NCI-H1092 (cell line): ENCODE measurements at places on chromosomes 6 and 20.

GRCh38 chr6:42403421-42403820 lies 48.3 kb downstream of the TRERF1 start:
- no peak for DNase-seq

- DNase-seq = no peak
Measured at GRCh38 chr6:42471714-42472113, 20.0 kb upstream of the TRERF1 start.

DNA sequence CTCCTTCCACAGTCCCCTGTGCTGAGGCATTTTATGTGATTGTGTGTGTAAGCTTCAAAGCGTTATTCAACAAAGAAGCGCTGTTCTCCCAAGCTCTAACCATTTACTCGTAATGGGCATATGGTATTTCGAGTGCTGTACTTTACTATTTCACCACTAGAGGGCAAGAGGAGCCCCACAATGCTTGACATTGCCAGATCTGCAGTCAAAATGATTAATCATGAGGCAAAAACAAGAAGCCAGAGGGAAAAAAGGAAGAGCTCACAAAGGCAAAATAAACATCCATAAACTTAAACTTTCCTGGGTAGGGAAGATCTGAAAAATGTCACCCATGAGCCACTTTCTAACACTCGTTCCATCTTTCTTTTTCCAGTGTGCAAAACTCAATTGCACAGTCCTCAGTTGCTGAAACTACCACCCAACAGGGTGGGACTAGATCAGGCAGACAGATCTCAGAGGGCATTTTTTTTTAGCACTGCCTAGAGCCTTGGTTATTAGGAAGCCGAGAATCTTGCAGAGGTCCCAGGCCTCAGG lies 215.0 kb upstream of the PLCB4 start:
- peak; percentile 31 for DNase-seq

DNA sequence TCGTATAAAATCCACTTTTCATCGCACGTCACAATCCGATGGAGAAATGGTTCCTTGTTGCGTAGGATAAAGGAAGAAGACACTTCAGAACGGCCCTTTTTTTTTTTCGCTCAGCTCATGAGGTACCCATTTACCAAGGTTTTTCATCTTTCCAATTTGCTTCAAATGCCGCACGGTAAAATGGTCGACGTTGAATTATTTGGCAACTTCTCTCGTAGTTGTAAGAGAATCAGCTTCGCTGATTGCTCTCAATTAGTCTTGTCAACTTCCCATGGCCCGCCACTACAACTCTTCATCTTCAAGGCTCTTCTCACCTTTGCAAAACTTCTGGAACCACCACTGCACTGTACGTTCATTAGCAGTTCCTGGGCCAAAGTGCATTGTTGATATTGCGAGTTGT lies 28.8 kb downstream of the POM121L2 start:
- no peak for DNase-seq

DNA sequence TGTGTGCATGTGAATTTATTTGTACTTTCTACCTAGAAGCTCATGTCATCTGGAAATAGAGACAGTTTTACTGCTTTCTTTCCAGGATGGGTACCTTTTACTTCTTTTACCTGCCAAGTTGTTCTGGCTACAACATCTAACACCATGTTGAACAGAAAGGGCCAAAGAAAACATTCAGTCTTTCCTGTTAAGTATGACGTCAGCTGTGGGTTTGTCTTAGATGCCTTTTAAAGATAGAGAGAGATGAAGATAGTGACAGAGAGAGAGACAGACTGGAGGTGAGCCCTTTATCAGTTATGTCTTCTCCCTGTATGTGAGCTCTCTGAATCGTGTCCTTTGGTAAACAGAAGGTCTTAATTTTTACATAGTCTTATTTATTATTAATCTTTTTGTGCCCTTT lies 3.4 kb upstream of the DACT2 start:
- no peak for DNase-seq

DNA sequence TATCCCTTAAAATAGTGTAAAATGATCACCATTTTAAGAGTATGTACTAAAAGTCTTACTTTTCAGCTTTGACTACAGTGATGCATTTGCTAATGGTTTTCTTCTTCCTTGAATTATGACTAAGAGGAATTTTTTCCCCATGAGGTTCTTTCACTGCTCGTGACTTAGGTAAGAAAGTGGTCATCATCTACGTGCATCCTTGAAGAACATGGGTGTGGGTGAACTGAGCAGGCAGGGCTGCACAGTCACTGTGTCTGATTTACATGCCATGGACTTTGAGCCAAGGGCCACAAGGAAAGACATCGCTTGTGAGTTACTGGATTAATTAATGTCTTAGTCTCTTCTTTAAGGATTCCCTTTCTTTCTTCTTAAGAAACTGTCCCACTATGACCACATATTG lies 33.3 kb downstream of the NQO2 start:
- no peak for DNase-seq

DNA sequence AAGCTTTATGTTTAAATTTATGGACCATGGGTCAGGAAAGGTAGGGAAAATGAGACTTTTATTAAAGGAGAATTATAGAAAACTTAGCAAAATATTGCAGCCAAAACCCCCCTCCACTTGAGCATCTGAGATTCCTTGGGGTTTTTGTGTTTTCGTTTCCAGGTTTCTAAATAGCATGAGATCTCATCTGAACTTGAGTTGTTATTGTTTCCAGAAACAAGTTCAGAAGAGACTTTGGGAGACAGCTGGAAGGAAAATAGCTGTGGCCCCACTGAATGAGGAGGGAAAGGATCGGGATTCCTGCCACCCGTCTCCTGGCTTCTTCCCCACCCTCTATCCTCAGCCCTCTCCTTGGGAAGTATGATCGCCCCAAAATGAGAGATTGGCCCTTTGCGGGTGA lies 75.5 kb downstream of the TBC1D7 start:
- no peak for DNase-seq

DNA sequence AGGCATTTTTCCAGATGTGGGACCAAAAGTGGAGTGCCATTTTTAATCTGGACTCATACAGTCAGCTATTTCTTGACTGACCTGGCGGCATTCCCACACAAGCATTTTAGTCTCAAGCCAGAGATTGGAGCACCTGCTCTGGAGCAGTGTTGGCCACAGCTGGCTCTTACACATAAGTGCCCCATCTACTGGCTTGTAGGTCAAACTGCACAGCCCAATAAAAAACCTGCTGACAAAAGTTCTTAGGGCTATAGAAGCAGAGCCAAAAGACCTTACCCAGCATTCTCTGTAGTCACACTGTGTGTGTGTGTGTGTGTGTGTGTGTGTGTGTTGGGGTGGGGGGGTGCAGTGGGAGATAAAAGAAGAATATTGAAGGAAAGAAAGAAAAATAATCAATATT lies 38.6 kb upstream of the SENP6 start:
- no peak for DNase-seq

- no peak for DNase-seq
Measured at GRCh38 chr20:63058696-63059335, 52.1 kb upstream of the BHLHE23 start.

DNA sequence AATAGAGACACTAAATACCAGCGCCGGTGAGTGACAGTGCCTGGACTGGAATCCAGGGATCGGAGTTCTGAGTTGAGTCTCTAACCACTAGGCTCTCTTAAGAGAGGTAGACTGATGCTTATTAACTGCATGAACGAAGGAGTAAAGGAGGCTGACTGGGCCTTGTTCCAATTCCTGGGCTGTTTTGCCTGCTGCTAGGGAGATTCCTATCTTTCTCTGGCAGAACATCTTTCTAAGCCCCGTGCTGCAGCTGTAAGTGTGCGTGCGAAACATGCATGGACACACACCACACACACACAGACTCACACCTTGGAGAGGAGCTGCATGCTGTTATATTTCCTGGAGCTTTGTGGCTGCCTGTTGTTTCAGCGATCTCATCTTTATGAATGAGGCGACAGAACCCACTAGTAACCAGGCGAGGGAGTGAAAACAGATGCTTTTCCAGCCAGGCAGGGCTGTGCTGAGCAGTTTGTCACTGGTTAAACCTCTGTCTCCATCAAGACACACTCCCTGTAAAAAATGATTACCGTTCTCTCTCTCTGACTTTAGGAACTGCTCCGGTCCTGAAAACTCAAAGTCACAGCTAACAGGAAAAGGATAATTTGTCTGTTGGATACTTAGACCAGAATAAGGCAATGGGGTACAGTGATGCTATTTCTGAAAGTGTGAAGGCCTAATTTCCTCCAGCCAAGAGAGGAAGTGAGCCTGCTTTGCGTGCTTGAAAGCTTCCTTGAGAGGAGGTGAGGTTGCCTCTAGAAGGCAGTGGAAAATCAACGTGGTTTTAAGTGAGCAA lies 157.4 kb upstream of the ZNF217 start:
- DNase-seq = no peak

GRCh38 chr6:45422503-45423110 lies 44.9 kb upstream of the SUPT3H start:
- no peak for DNase-seq

DNA sequence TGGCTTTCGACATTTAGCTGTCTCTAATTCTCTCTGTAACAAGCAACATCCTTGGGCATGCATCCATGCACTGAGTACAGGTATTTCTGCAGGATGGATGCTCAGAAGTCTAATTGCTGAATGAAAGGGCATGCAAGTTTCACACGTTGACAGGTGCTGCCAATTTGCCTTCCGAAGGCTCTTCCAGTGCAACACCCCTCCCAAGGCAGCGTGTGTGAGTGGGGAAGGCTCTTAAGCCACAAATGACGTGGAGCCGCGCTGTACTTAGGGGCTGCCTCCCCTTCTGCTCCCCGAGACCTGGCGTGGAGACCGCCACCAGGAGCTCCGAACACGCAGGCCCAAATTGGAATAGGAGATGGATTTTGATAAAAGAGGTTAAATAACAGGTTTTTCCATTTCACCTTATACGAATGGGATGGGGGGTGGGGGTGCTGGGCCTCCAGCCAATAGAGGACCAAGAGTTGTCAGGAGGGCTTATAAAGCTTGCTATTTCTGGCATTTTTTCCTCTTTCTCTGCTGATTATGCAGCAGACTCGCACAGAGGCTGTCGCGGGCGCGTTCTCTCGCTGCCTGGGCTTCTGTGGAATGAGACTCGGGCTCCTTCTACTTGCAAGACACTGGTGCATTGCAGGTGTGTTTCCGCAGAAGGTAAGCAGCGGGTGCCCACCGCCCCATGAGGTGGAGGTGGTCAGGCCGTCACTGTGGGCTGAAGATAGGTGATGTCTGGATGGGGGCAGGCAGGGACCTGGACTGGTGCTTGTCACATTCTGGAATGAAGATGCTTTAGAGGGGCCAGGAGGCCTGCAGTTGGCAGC lies 30.9 kb downstream of the TOX2 start:
- DNase-seq = no peak

DNA sequence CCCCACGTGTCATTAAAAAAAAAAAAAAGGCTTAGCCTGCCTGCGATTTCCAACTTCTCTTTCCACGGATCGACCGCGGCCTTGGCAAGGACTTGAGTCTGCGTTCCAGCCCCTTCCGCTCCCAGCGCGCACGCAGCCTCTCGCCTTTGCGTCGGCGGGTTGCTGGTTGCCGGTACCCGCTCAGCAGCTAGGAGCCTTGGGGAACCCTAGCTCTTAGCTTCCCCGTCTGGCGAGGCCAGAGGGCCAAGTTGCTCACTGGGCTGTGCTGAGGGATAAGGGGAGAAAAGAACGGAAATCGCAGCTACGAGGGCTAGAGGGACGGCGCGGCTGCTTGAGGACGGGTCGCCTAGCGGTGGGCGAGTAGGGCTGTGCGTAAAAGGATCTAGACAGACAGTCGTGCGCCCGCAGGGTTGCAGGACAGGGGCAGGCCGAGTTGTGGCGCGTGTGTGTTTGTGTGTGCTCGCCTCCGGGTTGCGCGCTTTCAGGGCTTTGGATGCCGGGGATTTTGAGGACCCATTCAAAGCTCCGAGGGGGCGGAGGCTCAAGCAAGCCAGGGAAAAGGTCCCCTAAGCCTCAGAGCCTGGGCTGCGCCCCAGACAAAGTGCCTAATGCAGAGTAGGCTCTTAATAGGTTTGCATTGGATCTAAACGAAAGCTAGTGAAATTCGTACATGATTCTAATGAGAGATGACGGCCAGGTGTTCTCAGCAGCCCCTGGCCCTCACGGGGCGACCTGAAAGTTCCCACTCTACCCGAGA lies 40.5 kb upstream of the OSTM1 start:
- no peak for DNase-seq

- no peak for DNase-seq
Measured at GRCh38 chr20:46646659-46647380, 4.4 kb downstream of the SLC13A3 start.

DNA sequence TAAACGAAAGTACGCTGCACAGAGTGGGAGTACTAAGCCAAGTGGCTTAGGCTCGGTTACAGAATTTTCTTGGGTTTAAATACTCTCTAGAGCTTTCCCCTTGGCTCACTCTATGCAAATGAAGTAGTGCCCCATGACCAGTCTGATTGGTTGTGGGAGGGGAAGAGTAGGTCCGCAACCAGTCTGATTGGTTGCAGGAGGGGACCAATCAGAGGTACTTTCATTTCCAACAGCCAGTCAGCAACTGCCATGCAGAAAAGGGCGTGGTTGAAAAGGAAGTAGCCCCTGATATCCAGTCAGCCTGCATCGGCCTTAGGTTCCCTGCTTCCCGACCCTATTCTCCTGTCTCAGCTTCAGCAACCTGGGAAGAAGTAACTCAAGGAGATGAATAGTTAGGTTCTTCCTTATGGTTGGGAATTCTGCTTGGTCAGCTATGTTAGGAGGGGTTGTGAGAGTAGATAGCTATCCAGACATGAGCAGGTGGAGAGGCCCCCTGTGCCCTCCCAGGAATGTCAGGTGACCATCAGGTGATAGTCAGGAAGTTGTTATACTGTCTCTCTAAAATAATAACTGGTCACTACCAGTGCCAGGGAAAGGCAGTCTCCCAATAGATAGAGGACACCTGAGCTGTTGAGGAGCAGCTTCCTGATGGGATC lies 57.4 kb downstream of the FARS2 start:
- DNase-seq = no peak
